ENCODE measurements at places on chromosomes 1 and 21.
A peak's percentile ranks its signal among the peaks of the same experiment; 100 is the strongest.

GRCh38 chr1:17839641-17840196, 84.6 kb downstream of the ACTL8 start:
- DNase-seq = no peak

GRCh38 chr21:42112857-42113256, 41.7 kb downstream of the UMODL1 start:
- no peak for DNase-seq

- no peak for DNase-seq
Measured at GRCh38 chr21:31342348-31342747, 1.7 kb downstream of the TIAM1 start.

DNA sequence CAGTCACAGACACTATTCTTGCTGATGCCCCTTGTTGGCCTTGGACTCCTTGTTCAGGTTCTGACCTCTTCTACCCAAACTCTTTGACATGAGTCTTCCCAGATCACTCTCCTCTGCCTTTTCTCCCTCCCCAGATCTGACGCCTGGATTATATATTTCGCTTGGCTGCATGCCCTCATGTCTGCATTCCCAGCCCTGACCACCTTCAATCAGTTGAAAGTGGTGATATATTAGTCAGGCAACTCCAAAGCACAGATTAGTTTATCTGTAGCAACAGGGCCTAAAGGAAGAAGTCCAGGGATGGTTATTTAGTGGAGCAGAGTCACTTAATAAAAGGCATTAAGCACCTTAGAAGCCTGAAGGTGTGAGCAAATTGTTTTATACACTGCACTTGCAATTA, 110.0 kb upstream of the GUCA2B start:
- no peak for DNase-seq

DNA sequence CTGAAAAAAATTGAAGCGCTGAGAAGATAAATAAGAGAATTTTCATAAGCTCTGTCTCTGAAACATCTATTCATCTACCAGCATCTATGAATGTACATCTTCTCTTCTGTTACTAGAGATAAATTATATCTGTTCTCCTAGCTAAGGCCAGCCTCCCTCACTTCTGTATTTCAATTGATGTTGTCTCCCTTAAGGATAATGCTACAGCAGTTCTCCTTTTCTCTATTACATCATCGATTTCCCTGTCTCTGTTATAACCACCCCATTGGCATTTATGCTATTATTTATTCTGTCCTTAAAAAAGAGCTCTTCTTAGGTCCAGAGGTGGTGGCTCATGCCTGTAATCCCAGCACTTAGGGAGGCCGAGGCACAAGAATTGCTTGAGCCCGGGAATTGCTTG, 42.9 kb upstream of the TMCO2 start:
- no peak for DNase-seq

GRCh38 chr1:112702420-112703261, 4.3 kb downstream of the RHOC start:
- DNase-seq = no peak

GRCh38 chr1:15348648-15349047, 61.0 kb upstream of the EFHD2 start:
- DNase-seq = no peak

DNA sequence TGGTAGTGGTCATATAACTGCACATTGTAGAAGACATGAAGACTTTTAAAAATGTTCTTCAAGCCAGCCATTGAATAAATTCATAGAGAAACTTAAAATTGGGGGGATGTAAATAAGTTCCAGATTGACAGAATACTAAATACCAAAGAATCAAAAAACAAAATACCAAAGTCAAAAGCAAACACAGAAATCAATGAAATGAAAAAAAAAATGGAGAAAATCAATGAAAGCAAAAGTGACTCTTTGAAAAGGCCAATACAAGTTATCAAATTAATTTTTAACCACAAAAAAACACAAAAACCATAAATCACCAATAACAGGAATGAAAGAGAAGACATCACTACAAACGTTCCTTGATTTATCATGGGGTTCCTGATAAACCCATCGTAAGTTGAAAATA, 25.6 kb downstream of the LPGAT1 start:
- no peak for DNase-seq

DNA sequence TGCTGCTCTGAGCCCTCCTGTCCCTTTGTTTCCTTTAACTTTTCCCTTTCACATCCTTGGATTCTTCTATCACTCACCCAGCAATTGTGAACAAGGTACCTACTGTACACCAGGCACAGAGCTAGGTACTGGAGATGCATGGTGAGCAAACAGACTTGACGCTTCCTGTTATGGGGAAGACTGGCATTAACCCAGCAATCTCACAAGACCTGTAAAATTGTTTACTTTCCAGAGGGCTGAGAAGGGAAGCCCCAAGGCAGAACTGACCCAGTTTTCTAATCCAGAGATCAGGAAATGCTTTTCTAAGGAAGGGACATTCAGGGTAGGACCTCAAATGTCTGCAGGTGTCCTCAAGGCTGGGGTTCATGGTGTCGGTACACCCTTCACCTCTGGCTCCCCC, 171.6 kb upstream of the KAZN start:
- no peak for DNase-seq

GRCh38 chr1:234933475-234933874, 195.2 kb downstream of the TOMM20 start:
- DNase-seq = no peak

DNA sequence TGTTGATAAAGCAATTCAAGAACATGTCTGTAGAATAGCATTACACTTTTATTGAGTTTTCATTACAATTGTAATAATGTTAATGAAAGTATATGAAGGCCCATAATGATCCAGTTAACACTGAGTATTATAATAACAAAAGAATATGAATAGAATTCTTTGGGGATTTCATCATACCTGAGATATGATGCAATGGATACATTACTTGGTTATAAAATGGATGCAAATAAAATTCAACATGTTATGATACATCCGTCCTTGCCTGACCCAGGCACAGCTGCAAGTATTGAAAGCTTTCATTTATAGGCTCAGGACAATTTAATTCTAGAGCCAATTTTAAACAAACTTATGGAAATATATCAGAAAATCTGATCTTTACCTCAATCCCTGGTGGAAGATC, 8.2 kb upstream of the KCNA3 start:
- DNase-seq = no peak

DNA sequence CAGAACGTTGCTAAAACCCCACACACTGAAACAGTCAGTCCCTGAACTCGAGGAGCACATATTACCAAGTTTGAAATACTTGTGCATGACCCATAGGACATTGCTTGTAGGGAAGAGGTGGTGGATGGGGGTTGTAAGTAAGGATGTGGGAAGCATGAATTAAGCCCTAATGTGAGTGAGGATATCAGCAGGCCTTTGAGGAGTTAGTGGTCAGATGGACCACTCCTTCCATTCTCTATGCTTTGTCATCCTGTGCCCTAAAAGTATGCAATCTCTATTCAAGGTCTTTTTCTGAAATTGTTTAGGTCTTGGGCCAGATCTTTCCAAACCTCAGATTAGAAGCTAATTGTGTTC, 70.9 kb upstream of the SAMSN1 start:
- DNase-seq = no peak

GRCh38 chr1:199995096-199995685, 32.3 kb upstream of the NR5A2 start:
- DNase-seq = no peak

DNA sequence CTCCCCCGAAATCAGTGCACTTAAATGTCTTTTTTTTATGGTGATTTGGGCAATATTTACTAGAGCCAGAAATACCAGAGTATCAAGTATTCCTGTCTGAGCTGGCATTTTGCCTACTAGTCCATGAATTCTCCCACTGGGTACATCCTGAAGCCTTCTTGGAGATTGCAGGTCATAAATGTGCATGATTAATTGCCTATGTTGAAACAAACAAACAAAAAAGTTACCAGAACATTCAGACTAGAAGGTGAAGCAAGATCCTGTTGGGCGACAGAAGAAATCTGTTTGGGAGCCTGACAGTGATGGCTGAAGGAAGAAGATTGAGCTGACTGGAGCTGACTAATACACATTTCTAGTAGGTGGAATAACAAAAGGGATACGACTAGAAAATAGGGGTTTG, 127.4 kb upstream of the NRIP1 start:
- DNase-seq = no peak

DNA sequence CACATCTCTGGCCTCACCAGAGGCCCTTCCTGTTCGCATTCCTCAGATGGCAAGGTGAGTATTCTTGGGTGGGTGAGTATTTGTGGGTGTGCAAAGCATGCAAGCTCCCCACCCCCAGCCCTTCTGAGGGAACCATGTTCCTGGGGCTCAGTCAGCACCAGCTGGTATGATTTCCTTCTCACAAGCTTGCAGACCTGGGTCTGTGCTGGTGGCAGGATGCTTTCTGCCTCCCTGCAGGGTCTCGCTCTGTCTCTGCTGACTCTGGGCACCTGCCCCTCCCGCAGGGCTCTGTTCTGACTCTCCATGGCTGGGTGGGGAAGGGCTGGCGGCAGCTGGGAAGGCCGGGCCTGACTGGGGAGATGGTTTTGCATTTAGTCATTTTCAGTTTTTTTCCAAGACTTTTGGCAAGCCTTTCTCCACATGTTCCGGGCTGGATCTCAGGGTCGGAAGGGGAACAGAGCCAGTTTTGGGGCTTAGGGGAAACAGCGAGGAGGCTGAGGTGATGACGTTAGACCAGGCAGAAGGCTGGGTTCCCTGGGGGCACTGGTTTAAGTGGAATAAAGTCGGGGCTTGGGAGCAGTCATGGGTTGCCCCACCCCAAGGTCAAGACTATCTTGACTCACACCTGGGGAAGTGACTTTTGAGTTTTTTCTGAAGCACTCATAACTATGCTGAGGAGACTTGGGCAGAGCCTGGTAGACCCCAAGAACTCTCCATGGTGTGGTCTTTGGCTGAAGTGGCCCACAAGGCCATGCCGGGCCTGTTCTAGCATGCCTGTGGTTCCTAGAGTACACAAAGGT, 6.2 kb downstream of the RASSF5 start:
- no peak for DNase-seq

DNA sequence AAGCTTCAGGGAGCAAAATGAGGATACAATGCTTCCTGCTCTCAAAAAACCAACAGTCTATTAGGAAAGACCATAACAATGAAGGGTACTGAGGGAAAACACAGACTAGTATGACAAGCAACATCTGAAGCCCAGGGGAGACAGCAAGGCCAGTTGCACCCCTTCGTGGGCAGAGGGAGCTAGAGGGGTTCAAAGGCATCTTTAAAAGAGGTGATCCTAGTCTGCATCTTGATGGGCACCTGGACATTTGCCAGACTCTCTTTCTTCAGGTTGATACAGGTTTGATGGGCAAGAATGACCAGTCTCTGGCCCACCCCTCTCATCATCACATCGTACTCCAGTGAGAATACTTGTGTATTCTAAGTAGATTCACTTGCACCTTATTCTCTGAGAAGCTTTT, 177.7 kb downstream of the VAV3 start:
- DNase-seq = peak; percentile 57

GRCh38 chr1:58575551-58576324, 1.3 kb downstream of the TACSTD2 start:
- no peak for DNase-seq

- peak; percentile 6 for DNase-seq
Measured at GRCh38 chr21:23921670-23922418, 1685.4 kb downstream of the MRPL39 start.

DNA sequence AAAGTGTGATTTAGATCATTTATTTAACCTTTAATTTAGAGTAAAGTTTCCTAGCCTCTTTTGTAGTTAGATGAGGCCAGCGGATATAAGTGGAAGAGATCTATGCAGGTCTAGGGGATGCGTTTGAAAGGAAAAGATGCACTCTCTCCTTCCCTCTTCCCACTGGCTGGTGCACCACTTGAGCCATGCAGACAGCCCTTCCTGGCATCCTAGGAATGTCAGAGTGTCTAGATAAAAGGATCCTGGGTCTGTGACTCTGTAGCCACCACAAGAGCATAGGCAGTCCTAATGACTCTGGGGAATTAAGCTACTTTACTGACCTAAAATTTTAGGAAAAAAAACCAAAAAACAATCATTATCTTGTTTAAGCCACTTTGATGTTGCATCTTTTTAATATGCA, 16.0 kb upstream of the STUM start:
- no peak for DNase-seq

DNA sequence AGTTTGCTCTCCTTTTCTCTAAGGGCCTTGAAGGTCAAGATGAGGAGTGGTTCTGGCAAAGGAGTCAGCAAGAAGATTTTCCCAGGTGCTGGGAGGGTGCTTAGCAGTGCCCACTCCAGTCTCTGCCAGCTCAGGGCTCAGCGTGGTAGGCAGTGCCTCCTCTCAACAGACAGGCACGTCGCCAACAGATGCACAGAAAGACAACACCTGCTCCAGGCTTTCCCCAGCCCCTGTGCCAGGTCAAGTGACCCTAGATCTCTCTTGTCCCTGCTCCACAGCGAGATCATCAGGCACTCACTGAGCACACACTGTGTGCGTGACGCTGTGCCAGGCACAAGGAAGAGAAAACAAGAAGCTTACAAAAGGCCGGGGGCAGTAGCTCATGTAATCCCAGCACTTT, 86.0 kb downstream of the CASZ1 start:
- no peak for DNase-seq

- peak; percentile 51 for DNase-seq
Measured at GRCh38 chr1:75632350-75632949, 21.5 kb upstream of the SLC44A5 start.

- DNase-seq = peak; percentile 31
Measured at GRCh38 chr1:93143136-93143535, 37.1 kb downstream of the TMED5 start.

GRCh38 chr1:151367658-151368392, 4.7 kb downstream of the SELENBP1 start:
- no peak for DNase-seq

GRCh38 chr1:102002057-102002456, 5.3 kb upstream of the OLFM3 start:
- no peak for DNase-seq

GRCh38 chr1:8746554-8746953, 70.9 kb downstream of the RERE start:
- DNase-seq = no peak

DNA sequence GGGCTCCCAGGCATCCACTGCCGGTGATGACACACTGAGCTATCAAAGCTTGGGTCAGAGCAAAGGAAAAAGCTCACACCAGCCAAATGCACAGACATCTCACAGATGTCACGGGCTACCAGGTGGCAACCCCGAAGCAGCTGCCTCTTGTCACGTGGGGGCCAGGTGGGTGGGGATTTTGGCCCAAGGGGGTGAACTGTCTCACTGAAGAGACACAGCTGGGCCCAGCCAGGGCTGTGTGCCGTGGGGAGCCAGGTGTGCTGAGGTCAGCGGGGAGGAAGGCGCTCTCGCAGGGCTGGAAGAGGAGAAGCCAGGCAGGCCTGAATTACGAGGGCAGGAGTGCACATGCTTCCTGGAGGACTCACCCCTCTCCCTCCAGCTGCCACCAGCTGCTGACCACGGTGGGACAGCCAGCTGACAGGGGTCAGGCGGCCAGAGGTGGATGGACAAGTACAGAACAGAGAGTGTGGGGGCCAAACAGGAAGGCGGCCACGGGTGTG, 32.4 kb downstream of the KCNN3 start:
- DNase-seq = no peak

DNA sequence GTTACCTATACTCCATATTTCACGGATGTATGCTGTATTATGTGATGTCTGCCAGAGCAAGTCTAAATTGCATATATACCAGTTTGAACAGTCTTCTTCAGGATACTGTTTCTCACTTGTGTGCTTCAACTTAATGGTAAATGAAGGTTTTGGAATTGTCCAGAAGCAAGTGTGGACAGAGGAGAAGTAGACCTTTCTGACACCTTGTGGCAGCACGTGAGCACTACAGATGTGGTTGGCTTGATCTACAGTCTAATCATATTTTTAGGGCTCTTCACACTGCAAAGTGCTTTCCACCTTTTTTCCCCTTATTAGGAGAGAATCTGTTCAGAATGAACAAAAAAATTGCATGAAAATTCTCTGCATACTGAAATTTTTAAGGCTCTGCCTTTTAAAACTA, 10.9 kb downstream of the MORC3 start:
- peak; percentile 69 for DNase-seq

- no peak for DNase-seq
Measured at GRCh38 chr1:89734442-89734841, 86.4 kb upstream of the LRRC8D start.

Measured in KBM-7 (cell line).